A549 treated with GW870086 at 1 μM for 4 hours (cell line): ENCODE measurements at places on chromosomes 2 and 18. TPM values are rescaled to one million over a fixed set of nuclear protein-coding genes. Genes with fewer than 3 reads are reported as not detected.

Gene ACVR1
- total RNA-seq: 20.0 to 26.0 TPM (median 25.3 TPM) in 5 replicates

Gene CSRNP3
- total RNA-seq: not detected in 5 replicates

Gene STAT4
- total RNA-seq: 3.9 to 7.0 TPM (median 5.5 TPM) in 5 replicates

Gene SPDYA
- total RNA-seq: 0.08 to 0.47 TPM (median 0.24 TPM) in 5 replicates

Gene TMEM127
- 37.9 to 48.8 TPM (median 45.0 TPM) in 5 replicates for total RNA-seq

Gene C2orf80
- not detected in 5 replicates for total RNA-seq

Gene CYTIP
- not detected in 5 replicates for total RNA-seq

Gene KLHL41
- total RNA-seq: 0.08 to 0.17 TPM (median 0.11 TPM) in 4 of 5 replicates, not detected in the other
